Suppressor macrophage treated with lipopolysaccharide for 1 hour (primary cell): ENCODE measurements at places on chromosomes 2 and 18.
A peak's percentile ranks its signal among the peaks of the same experiment; 100 is the strongest.

DNA sequence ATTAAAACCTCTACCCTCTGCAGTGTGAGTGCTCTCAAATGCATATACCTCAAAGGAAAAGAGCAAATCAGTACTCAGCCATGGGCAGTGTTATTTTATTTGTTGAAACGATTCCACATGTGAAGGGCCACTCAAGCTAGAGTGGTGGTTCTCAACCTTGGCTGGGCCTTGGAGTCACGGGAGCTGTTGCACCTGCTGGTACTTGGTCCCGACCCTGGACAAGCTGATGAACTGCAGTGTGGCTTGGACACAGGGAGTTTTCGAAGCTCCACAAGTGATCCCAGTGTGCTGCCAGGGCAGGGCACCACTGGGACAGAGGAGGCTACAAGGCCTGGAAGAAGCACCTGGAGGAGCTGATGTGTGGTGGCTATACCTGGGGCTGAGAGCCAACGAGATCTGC is 19.7 kb downstream of the GNLY start:
- no peak for DNase-seq

DNA sequence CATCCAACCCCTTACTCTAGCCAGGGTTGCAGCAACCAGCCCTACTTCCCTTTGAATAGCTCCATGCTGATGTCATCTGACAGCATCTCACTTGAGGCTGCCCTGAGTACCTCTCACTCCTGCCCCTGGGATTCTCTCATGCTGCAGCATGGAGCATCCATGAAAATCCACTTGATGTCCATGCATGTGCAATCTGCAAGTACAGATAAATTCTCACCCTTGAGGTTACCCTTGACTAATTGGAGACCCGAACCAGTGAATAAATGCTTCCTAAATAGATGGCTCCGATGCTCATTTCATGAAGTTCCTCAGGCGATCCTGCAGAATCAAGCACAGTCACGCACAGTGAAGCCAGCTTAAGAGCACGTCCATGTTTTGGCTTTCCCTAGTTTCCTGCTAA is 298.3 kb downstream of the RBM43 start:
- DNase-seq = no peak

DNA sequence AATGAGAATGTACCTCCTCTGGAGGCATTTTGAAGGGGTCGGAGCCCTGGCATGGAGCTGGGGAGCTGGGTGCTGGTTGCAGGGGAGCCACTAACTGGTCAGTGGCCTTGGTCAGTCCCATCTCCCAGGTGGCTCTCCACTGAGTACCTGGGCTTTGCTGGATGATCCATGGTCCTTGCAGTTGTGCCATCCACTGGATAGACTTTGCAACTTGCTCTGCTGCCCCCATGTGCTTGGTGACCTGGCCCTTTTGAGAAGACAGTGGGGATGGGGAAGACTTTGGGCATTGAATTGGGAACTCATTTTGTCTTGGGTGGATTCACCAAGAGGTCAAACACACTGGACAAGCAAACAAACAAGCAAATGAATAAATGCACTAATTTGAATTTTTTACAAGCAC is 263.9 kb downstream of the MYCN start:
- no peak for DNase-seq

DNA sequence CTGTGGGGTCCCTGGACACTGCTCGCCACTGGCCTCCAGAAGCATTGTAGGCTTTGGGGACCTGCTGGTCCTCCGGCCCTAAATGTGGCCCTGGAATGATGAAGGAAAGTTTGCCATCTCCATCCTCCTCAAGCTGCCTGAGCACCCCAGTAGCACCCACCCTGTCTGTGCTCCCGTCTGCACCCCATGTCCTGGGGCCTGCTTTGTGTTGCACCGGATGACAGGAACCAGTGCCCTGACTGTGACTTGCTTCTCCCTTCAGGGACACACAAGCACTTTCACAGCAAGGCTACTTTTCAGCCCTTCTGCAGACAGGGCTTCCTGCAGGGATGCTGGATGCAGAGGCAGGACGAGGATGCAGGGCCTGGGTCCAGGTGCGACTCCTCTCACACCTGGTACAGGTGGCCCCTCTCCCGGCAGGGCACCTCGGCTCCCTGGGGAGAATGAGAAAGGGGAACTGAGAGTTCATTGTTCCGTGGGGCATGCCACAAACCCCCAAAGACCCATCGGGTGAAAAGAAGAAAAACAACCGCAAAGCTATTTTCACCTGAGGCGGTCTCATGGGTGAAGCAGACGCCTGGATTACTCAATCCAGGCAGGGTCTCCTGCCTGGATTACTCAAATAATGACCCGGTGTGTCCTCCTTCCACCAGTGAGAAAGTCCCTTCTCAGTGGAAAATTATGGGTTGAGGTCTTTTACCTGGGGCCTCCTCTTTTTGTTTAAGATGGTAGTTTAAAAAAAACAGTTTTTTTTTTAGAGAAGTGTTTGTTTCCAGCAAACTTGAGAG is 74.9 kb downstream of the LONRF2 start:
- DNase-seq = no peak

DNA sequence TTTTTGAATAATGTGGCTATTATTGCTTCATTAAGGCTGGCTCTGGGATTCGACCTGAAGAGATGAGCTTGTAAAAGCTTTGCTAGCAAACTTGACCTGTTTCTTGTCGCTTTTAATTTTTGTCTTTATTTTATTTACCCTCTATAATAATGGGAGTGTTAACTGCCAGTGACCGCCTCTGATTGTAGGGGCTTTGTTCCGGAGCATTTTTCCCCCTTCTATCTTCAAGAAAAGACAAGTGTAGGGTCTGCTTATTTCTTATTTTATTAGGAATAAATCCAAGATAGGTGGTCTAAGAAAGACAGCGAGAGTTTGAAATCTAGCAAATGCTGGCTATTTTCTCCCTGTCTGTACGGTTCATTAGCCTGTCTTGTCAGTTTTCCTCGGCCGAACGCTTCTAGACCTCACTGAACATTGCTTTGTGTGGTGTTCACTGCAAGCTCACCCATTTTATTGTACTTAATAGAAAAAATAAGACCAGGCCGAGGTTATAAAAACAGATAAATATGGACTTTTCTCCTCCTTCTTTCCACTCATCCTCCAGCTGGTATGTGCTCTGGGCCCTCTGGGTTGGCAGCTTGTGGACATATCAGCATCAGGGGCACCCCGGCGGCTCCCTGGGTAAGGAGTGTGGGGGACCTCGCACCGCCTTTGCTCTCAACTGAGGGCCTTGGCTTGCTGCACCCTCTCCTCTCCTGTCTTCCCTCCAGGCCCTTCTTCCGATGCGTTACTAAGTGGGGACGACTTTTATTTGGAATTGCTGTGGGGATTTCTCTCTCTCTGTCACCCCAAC is 8.5 kb downstream of the MEIS1 start:
- no peak for DNase-seq

DNA sequence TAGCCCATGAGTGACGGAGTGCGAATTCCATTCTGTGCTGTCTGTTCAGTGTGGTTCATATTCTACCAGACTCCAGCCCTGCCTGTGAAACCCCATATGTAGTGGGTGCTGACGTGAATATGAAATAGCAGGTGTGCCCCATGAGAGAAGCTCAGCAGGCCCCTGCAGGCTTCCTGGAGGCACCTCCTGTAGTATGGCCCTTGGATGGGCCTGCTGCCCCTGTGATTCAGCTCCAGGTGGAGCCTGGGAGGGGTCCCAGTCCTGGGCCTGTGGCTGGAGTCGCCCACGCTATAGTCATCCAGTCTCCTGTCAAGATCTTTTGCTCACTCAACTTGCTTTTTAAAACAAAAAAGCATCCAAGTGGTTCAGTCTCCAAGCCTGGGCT is 125.5 kb downstream of the GLI2 start:
- DNase-seq = no peak

GRCh38 chr2:58895857-58896256 is 654.7 kb upstream of the FANCL start:
- no peak for DNase-seq

- DNase-seq = no peak
Observed at GRCh38 chr2:64492272-64492671, 31.9 kb upstream of the AFTPH start.

DNA sequence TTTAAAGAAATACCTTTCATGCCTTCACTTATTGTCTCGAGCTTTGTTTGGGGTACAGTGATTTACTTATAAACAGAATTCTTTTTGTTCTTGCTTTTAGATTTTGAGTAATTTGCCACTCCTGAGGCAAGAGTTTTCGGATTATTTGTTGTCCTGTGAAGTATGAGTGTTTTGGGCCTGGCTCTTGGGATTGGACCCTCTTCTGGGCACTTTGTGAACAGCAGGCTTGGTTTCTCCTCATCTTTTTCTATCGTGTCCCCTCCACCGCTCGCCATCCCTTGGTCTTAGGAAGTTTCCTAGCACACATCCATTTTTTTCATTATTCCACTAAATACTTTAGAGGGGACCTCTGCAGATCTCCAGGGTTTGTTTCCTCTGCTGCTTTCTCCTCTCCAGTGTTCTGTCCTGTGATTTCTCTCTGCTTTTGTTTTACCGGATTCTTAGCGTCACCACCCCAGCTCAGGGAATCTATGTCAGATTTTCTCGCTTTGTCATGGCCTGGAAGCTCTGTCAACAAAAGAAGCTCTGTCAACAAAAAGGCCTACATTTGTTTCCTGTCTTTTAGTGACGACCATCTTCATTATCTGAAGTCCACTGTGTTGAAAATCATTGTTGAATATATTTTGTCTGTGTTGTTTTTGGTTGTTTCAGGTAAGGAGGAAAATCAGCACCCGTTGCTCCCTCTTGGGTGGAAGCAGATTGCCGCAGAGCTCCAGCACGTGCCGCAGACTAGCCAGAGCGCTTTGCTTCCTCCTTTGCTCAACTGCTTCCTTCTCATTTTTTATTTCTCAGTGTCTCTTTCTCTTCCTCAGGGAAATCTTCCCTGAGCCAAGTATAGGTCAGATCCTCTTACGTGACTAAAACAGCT is 27.8 kb downstream of the ANKRD62 start:
- no peak for DNase-seq

DNA sequence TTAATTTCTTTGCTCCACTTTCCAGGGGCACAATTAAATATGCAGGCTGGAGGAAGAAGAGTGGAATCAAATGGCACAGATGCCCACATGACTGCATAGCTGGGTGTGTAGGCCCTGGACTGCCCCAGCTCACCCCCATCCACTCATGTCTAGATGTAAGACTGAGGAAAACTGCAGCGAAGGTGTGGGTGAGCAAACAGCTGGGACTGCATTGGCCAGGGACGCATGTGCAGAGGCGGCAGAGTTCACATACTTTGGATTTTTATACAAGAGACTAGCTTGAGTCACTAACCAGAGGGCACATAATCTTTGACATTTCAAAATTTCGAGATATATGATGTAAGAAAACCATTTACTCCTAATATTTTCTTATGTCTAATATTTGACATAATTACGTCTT is 60.1 kb downstream of the SPIRE1 start:
- peak; percentile 80 for DNase-seq

GRCh38 chr2:10880586-10881321 is 31.0 kb upstream of the KCNF1 start:
- no peak for DNase-seq

DNA sequence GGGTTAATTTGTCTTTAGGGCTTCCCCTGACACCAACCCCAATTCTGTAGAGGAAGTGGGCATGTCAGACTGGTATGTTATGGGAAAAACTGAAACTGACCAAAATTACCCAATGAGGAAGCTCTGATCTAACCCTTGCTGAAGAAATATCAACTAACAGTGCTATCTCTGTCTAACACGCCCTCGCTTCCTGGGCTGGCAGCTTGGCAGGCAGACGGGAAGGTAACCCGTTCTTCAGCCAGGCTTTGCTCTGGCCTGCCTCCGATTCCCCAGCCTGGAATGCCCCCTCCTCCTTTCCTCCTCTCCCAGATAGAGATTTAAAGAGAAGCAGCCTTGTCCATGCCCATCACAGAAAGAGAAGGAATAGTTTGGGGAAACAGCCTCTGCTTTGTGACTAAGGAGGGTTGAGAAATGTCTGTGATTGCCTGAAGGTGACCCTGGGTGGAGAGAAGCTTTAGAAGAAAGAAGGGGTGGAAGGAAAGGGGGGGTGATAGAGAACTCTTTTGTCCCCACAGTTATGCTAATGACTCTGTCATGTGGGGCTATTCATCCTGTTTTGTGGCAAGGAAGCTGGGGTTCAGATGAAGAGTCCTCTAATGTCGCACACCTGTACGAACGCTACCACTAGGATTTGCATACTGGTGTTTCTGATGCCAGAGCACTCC is 15.4 kb downstream of the HK2 start:
- peak; percentile 98 for DNase-seq

DNA sequence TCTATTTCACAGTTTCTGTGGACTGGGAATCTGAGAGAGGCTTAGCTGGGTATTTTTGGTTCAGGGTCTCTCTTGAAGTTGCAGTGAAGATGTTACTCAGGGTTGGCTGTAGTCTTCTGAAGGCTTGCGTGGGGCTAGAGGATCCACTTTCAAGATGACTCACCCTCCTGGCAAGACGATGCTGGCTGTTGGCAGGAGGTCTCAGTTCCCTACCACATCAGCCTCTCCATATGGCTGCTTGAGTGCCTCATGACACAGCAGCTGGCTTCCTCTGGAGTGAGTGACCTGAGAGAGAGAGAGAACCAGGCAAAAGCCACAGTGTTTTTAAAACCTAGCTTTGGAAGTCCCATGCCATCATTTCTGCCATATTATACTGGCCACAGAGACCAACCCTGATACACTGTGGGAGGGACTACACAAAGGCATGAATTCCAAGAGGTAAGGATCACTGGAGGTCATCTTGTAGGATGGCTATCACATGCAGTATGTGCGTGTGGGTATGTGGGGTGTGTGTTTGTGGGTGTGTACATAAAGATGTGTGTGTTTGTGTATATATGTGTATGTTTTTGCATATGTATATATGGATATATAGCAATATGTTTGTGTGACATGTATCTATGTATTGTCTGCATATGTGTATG is 25.1 kb downstream of the DNPEP start:
- DNase-seq = peak; percentile 87
